Motor neuron (in vitro differentiated cells): ENCODE measurements at places on chromosomes 2 and 18. TPM values are rescaled to one million over a fixed set of nuclear protein-coding genes. Genes with fewer than 3 reads are reported as not detected.

GRCh38 chr2:206915121-206915520 is 24.2 kb upstream of the CPO start:
- no peak for ATAC-seq

DNA sequence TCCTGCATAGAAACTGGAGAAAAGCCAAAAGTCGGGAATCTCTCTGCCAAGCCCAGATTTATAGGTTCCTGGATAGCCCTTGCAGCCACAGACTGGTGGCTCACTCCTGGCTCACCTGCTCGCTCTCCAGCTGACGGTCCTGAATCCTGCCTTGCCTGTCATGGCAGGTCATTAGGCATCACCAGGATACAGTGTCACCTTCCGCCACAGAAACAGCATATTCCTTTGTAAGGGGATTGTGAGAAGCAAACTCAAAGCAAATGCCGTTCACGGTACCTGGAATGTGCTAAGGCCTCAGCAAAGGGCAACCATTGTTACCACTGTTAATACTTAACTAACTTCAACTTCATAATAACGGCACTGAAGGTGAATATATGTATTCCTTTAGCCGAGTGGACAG is 57.1 kb upstream of the GPR45 start:
- no peak for ATAC-seq

- ATAC-seq, result no peak
Measured at GRCh38 chr18:58526425-58527284, 102.2 kb downstream of the ALPK2 start.

CFAP65 gene
- 1.4 and 1.8 TPM in 2 replicates for total RNA-seq

DNA sequence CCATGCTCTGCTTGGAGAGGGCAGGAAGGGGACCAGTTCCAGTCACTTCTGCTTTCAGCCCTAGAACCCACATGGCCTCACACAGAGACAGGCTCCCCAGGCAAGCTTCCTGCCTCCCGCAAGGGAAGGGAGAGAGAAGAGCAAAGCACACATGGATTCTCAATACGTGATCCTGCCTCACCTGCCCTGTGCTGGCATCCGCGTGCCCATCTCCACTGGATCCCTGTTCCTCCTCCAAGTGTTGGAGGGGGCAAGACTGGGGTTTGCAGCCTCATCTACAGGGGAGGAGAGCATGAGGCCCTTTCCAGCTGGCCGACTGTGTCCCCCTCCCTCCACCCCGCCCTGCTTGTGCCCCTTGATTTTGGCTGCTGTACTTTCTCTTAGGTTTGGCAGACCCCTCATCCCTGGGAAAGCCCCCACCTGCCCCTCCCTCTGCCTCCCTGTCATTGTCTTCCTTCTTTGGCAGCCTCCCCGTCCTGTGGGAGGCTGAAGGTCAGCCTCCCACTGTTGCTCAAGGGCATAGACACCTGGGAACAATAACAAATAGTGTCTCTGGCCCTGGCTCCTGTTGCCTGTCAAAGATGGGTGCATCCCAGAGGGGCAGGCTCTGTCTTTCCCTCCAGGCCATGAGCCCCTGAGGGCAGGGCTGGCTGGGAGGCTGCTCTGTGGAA is 22.7 kb downstream of the KCNF1 start:
- no peak for ATAC-seq

DNA sequence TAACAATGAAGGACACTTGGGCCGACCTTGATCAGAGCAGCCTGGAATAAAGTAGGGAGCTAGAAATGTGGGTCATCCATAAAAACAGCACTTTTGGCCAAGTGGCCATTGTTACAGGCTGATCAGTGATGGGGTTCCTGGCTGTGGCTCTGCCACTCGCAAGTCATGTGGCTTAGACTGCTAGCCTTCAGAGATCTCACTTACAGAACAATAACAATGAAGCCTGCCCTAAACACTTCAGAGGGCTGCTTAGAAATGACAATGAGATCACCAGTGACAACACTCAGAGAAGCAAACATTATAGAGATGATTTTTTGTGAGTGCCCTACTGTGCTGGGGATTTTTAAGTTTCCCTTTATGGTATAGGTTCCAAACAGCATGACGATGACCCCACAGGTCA is 107.9 kb upstream of the LMAN1 start:
- ATAC-seq, result peak; percentile 61

MOCOS gene
- total RNA-seq, result 15.1 and 15.9 TPM in 2 replicates

DNA sequence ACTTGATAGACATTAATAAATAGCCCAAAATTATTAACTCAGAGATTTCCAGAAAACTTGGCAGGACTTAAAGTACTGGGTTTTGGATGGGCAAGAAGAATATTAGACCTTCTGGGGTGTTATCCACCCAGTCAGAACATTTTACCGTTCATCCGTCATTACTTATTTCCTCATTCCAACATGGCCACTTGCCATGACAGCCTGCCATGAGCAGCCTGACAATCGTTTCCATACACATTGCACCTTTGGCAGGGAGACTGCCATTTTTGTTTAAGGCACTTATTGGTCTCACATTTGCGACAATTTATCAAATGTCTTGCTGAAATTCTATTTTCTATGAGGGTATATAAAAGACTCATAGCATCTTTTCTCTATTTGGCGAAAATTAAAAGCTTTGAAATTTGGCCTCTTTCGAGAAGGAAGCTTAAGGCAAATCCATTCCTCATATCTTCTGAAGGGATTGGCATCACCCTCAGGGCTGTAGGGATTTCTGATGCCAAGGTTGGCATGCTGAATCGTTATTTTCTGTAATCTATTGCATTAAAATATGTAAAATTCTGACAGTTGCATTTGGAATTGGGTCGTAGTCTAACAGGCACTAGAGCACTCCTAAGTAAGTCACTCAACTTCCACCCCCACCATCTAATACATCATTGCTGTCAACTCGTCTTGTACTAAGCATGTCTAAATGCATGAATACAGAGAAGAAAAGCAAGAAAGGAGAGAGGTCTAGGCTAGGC is 406.3 kb upstream of the PIK3C3 start:
- no peak for ATAC-seq

DNA sequence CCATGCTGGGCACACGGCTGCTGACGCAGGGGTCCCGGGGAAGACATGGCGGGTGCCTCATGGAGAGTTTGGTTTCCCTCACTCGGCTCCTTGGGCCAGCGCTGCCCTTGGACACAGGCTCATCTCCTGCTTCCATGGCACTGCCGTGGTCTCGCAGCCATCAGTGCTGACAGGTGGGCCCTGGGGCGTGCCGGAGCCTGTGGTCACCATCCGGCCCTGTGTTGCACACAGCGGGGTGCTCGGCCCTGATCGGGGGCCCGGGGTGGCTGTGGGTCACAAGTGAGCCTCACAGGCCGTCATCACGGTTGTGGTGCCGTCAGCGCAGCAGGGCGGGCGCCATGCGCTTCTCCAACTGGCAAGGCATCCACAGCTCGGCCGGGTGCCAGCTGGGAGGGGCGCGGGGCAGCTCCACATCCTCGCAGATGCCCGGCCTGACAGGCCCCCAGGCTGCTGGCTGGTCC is 582 bp downstream of the RTP5 start:
- no peak for ATAC-seq

COL6A3 gene
- total RNA-seq, result 0.11 and 0.38 TPM in 2 replicates

DNA sequence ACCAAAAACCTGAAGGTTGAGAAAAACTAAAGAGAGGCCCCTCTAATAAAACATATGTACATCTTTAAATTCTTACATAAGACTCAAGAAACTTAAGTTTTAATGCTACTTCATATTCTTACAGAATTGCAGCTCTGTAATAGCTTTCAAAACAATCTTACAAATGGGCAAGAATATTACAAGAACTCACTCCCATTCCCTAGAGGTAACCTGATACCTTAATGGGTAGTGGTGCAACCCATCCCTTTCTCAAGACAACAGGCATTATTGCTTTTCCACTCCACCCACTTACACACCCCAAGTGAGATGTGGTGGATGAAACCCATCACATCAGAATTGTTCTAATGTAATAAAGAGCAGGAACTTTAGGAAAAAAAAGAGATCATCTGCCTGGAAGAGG is 103.7 kb downstream of the RBMS1 start:
- ATAC-seq, result peak; percentile 52

GRCh38 chr2:229783108-229783721 is 68.9 kb upstream of the DNER start:
- ATAC-seq, result no peak

DNA sequence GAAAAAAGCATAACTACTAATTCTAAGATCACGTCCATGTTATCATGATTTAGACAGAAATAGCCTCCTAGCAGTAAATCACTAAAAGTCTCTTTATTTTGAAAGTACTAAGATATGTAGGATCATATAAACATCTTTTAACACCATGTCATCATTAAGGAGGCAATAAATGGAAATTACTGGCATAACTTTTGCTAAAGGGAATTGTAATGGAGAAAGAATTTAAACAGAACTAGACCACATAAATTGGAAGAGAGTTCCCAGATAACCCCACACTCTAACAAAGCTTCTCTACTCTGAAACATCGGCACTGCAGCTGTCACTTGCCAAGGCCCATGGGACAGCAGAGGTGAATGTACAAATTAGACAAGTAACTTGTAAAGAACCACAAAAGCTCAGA is 29.5 kb downstream of the STK39 start:
- no peak for ATAC-seq

DNA sequence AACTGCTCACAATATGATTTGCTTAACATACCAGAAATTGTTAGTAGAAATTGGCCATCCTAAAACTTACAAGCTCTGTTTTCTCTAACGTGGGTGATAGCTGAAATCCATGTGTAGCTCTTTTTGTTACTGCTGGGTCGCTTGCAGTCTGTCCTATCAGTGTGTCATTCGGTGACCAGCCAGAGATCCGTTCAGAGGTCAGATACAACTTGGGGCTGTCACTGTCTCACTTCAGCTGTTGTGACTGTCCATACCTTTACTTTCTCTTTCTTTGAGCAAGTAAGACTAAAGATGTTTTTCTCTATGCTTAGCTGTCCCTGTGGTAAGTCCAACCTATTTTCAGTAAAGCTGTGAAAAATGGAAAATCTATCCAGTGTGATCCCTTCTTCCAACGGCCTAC is 282.9 kb upstream of the KCNH7 start:
- no peak for ATAC-seq

DNA sequence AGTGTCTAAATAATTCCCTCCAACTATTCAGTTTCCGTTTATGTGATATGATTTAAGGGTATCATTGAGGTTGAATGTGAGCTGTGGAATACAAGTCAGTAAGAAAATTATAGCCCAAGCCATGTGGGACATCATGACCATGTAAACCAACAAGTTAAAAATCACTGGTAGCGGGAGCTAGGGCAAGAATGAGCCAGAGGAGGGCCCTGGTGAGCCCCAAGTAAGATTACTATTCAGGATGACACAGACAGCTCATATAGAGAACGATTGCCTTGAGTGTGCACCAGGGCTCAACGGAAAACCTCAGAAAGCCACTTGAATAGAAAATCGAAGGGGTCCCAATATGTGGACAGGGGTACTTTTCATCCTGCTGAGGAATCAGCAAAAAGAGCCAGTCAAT is 87.8 kb upstream of the RBMS1 start:
- ATAC-seq, result peak; percentile 8

DNA sequence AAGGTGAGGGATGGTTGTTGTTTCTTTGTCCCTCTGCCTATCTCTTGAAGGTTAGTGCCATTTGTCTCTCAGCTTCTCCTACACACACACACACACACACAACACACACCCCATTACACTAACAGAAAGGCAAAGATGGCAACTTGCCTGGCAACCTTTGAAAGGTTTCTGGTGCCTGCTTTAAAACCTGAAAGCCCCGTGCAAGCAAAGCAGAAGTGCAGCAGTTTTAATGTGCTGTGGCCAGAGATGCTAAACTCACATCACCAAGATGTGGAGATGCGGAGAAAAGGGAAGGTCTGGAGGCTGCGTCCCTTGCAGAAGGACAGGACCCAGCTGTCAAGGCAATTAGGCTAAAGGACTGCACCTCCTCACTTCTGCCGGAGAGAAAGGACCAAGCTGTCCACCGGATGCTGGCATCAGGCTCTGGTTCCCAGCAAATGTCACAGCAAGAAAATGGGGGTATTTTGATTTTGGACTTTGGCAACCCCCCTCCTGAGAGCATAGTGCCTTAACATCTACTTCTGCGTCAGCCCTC is 196.4 kb downstream of the ARL4C start:
- no peak for ATAC-seq

DNA sequence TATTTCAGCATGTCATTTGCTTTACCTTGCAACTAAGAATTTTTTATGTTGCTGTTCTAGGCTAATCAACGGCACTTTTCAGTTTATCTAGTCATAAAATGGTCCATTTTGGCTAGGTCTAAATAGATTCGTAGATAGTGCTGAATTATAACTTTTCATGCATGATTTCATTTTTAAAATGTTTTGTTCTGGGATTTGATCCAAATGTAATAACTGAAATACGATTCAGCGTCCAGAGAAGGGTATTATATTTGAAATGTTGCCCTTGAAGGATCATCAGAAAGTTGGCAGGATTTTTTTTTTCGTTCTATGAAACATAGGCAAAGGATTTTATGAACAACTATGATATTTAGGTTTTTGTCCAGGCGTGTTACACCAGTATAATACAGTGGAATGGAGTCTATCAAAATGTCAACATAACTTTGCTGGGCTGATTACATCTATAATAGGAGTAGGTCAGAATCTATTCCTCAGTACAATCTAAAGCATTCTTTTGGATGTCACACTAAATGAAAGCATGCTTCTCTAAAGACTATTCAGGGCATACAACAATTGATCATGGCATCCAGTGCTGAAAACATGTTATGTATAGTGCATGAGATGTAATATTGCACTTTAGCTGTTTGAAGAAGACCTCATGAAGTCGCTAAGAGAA is 24.8 kb downstream of the TTC27 start:
- ATAC-seq, result no peak

LYPD6 gene
- 2.1 and 2.3 TPM in 2 replicates for total RNA-seq

DNA sequence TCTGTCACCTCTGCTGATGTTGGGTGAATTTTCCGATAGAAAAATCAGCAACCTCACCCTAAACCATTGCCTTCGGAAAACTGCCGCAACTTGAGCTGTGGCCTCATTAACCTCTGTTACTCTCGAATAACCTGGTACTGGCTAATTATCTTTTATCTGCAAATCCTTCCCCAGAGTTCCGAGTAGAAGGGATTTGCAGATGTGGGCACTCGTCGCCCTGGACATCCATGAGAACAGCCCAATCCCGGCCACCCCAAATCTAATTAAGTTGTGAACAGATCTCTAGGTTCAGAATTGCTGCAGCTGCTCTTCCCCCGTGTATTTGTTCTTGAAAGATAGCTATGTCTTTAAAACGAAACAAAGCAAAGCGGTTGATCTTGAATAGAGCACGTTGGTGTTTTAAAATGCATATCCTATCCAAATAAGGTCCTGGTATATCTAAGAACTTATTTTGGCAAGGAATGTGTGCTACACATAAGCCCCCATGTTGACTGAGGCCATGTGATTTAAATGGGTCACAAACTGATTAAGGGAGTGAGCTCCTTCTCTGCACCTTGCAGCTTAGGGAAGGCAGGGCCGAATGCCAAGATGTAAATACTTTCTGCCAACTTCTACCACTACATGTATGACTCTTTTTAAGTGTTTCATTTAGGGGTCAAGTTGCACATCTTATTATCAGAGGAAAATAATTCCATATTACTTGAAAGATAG is 88.2 kb downstream of the MTCL1 start:
- ATAC-seq, result no peak

- ATAC-seq, result no peak
Measured at GRCh38 chr2:96528006-96528699, 8.4 kb upstream of the ARID5A start.

RIF1 gene
- 26.4 and 27.1 TPM in 2 replicates for total RNA-seq

- ATAC-seq, result no peak
Measured at GRCh38 chr2:201182650-201183364, at the start of gene CASP10. Gene CASP10, plus strand, starts transcription at chr2:201183141. Its CDS starts 2,637 bp downstream, at chr2:201185778.

KCTD1 gene
- 35.2 and 36.9 TPM in 2 replicates for total RNA-seq
